ENCODE measurements at places on chromosomes 3 and 15.

DNA sequence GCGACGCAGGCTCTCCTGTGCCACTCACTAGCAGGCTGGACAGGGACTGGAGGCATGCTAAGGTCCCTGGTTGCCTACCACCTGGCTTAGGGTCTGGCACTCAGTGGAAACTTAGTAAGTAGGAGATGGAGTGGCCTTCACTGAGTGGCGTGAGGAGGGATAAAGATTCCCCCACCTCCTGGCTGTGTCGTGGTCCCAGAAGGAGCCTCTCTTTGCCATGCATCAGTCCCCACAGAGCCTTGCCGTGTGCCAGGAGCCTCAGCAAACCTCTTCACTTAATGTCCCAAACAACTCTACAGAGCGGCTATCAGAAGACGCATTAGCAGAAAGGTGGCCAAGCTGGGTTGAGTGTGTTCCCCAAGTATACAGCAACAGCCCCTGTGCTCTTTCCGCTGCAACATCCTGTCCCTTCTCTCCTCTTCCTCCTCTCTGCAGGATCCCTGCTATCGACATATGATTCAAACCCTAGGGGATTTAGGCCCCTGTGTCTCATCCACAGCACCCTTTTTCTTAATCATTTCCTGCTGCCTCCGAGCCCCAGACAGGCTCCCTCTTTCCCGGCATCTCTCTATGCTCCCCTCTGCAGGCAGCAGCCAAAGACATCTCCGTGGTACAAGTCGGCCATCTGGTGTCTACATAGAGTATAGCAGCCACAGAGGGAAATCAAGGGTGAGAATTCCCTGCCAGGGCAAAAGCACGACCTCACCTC is 66.7 kb downstream of the SLC6A1 start:
- no peak for DNase-seq

DNA sequence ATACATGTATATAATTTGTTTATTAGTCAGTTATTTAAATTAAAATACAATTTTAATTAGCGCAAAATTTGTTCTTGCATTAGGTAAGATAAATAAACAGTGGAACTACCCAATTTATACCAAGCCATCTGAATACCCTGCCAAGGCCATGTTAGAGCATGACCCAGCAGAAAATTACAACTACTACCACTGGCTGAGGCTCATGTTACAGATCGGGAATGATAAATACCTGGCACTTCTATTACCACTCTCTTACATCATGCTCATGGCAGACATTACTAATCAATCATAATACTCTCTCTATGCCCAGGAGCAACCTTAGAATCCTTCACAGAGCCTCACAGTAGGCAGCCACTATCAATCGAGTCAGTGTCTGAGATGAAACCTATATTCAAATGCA is 21.2 kb upstream of the LMOD3 start:
- no peak for DNase-seq

DNA sequence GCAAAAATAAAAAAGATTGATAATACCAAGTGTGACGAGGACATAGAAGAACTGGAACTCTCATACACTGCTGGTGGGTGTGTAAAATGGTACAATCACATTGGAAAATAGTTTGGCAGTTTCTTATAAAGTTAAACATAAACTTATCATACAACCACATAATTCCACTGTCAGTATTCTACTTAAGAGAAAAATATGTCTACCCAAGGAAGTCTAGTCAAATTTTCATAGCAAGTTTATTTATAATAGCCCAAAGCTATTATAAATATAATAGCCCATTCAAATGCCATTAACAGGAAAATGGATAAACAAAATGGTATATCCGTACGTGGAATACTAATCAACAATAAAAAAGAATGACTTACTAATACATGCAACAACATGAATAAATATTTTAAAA is 40.6 kb upstream of the BCL2A1 start:
- no peak for DNase-seq

DNA sequence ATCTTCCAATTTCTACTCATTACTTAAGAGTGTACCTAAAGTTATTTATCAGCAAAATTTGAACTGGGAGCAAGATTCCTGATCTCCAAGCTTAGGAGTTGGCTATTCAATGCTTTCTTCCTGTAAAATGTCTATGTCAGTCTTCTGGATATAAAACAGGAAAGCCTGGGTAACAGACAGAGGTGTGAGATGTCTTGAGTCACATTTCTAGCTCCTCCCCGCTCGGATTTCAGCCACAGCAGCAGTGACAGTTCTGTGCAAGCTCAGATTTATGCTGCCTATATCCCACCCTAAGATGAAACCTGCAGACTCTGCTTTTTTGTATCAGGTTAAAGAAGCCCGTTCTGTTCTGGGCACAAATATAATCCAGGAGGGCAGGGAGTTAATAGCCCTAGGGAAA is 2.1 kb upstream of the ARMC8 start:
- no peak for DNase-seq

DNA sequence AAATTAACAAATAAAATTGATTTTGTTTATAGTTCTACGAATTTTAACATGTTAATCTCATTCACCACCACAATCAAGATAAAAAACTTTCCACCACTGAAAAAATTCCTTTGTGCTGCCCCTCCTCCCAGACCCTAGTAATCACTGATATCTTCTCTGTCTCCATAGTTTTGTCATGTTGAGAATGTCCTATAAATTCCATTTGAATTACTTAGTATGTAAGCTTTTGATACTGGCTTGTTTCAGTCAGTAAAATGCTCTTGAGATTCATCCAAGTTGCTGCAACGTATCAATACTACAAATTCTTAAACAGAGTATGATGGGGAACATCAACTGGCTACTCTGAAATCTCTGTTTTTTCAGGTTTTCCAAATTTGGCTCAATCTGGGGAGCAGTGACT is 129.6 kb downstream of the CTNNB1 start:
- DNase-seq, result no peak

GRCh38 chr15:40770147-40770721 is 454 bp downstream of the C15orf62 start:
- DNase-seq, result no peak

DNA sequence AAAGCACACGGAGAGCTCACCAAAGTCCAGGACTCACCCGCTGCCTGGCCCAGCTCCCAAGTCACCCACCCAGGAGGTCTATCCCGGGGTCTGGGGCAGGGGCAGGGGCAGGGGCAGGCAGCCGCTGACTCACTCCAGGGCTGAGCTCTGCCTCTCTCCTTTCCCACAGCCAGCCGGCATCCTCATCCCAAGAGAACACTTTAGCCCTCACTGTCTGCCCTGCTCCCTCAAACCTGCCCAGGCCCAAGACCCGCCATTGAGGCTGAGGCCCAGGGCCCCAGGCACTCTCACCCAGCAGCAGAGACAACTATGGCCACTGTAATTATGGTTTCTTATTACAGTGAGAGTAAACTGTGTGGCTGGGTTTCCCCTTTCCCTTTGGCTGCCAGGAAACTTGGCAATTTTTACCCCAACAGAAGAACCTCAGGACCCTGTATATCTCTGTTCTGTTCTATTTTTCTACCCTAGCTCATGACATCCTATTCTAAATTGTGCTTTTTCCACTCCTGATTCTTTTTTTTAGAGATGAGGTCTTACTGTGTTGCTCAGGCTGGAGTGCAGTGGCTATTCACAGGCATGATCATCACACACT is 53.0 kb downstream of the IQSEC1 start:
- no peak for DNase-seq

GRCh38 chr3:117719316-117719926 is 1009.8 kb downstream of the TUSC7 start:
- no peak for DNase-seq

Measured in cortex of kidney (tissue), 1 donor.